Activated CD4-positive, alpha-beta T cell treated with anti-CD3 and anti-CD28 coated beads, Interleukin-2, Interleukin-4, amounts not matched to agents 100 ng/mL and 50 ng/mL, durations not matched to agents 16 hours and 8 hours (primary cell): ENCODE measurements at places on chromosomes 12 and 14.

- DNase-seq: no peak
Measured at GRCh38 chr14:21043387-21043973, 1.3 kb downstream of the RNASE7 start.

GRCh38 chr12:75505706-75506312 lies 5.6 kb downstream of the KRR1 start:
- DNase-seq: peak; percentile 35

GRCh38 chr12:11916771-11917170 lies 154.0 kb upstream of the BCL2L14 start:
- DNase-seq: no peak

GRCh38 chr14:64729386-64730060 lies 25.3 kb downstream of the PLEKHG3 start:
- DNase-seq: no peak

DNA sequence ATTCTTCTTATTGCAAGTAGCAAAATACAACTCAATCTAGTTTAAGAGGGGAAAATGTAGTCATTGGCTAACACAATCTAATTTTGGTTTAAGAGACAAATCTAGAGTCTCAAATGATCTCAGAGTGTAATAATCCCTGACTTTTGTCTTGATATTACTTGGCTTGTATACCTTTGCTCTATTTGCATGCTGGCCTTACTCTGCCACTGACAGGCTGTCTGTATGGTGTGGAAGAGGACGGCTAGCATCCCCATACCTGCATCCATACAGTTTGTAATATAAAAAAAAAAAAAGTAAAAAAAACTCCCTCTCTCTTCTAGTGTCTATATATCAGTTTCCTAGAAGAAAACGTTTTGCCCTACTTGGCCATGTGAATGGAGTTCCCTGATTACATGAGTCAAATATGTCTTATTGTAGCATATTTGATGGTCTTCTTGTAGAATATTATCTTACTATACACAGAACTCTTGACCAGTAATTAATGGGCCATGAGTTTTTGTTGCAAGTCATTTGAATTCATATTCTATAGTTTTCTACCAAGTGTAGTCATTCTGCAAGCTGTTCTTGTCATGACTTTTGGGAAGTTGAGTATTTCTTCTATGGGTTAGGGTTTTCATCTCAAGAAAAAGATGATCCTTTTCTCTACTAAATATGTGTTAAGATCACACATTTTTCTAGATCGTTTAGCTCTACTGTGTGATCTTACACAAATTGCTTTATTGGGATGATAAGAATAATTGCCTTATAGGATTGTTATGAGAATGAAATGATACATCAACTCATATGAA lies 8.2 kb downstream of the HIF1A start:
- DNase-seq: peak; percentile 41

- no peak for DNase-seq
Measured at GRCh38 chr14:68784226-68784910, 8.5 kb downstream of the ZFP36L1 start.
